ENCODE measurements at places on chromosomes 5 and 9.

DNA sequence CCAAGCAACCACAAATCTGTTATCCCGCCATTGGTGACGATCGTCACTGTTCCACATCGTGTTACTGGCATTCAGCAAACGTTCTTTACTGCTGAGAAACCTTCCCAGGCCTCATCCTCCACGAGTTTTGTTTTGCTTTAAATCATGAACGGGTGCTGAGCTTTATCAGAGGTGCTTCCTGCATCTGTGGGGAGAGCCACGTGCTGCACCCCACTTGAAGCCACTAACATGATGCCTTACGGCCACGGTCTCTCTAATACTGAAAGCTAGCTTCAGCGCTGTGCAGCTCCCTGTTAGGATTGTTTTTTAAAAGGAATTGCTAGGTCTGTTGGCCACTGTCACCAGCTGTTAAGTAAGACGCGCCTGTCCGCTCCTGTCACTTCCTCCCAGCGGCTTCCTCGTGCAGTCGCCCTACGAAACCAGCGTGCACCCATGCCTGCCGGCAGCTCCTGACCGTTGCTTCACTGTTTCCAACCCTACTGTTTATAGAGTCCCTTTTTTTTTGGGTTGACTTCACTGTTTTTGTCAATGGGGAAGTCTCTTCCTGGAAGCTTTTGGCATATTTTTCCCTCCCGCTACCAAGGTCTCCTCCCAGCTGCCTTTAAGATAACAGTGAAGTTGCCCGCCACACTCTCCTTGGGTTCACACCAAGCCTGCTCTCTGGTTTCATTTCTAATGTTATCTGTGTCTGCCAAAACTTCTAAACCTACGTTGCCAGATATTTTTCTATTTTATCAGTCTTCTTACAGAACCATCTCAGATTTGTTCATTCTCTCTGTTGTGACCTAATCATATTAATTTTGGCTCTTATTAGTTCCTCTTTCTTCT lies 20.3 kb downstream of the LPCAT1 start:
- DNase-seq: no peak

DNA sequence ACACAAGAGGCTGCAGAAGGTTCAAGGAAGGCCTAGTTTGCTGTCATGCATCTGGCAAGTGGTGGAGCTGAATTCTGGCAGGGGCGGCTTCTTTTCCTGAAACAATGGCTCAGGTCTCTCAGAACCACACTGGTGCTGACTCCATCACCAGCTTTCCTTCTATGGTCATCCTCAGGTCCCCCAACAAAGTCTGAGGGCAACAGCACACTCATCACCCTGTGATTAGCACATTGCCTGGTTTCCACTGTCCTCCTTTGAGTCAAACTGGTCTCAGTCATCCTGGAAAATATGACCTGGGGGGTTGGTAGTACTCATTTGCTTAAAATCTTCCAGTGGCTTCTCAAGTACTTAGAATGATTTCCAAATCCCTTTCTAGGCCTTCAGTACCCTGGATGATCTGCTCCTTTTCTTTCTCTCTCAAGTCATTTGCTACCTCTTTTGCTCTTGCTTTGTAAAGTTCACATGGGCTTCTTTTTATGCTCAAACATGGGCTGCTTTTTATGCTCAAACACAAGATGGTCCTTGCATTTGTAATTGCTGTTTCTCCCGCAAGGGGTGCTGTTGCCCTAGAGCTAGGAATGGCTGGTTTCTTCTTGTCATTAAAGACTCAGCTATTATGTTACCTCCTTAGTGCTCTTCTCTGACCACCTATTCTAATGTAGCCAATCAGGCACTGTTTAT lies 144.9 kb downstream of the ALDH1A1 start:
- DNase-seq: no peak

DNA sequence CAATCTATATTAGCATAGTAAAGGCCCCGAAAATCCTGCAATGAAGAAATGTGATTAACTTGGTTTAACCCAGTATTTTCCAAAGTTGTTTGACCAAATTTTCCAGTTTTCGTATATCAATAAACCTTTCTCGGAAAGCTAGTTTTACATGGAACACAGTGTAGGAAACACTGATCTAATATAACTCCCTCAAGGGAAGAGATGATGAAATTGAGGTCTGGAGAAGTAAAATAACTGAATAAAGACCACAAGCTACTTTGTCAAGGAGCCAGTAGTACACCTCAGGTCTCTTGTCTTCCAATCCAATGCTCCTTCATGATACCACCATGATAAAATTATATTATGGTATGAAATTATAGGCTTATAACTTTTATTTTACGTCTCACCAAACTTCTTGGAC lies 118.1 kb upstream of the TARS1 start:
- no peak for DNase-seq

DNA sequence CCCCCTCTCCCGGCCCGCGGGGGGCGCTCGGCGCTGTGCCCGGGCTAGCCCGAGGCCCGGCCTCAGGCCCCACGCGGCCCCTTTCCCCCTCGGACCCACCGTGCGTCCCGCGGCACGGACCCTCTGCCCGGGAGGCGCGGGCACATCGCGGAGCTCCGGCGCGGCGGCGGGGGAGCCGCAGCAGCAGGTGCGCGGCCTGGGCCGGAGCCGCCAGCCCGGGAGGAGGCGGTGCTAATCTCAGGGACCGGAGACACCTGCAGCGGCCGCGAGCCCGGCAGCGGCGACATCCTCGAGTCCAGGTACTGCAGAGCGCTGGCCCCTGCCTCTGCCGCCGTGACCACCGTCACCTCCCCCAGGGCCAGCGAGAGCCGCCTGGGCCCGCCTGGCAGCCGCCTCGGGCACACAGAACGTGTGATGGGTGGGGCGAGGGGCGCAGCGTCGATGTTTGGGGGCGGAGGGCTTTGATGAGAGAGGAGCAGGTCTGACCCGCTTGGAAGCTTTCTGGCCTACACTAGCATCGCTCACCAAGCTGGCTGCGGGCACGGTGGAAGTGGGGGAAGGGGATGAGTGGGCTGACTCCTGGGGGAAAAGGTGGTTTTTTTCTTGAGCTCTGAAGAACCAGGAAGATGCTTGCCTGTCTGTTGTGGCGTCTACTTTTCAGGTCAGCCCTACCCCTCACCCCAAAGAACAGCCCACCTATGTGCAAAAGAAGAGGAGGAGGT lies 524 bp downstream of the CYFIP2 start:
- no peak for DNase-seq

DNA sequence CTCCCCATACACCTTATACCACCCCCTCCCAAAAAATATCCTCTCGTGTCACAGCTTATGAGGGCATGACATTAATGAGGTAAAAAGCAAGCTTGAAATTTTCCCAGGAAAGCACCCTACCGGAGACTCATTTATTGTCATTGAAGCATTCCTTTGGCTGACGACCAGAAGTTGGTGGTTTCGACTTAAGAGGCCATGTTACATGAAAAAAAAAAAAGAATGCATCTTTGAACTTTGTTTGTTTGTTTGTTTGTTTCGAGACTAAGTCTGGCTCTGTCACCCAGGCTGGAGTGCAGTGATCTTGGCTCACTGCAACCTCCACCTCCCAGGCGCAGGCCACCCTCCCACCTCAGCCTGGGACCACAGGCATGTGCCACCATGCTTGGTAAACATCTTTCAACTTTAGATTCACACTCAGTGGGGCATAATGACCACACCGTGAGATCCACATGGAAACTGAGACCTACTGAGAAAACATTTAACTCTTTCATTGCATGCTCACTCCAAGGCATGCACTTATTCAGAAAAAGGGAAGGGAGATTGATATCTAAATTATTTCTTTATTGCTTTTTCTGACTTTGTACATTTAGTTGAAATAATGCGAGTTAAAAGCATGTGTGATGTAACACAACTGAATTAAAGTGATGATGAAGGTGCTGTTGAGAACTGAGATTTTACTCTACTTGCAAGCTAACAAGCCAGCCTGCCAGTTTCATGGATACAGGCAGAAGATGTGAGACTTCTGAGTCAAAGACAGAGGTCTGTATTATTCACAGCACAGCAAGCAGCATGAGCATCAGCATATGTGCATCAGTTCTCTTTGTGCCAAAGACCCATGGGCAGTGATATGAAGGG lies 5.1 kb upstream of the RAB14 start:
- DNase-seq: no peak

DNA sequence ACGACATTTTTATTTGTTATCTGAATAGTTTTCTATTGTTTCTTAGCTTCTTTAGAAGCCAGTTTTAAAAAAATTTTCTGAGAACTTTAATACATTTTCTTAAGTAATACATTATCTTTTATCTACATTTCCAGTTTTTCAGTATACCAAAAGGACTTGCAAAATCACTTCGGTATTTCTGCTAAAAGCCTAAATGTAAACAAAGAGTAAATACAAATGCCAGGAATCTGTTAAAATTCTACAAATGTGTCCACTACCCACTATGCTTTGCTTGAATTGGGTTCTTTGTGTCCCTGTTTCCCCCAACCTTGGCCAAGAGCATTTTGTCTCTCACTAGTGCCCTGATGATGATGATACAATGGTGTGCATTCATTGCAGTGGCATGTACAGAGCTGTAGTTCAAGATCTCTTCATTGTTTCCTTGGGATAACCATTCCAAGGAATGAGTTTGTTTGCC lies 611.2 kb downstream of the NR2F1-AS1 start:
- DNase-seq: no peak

DNA sequence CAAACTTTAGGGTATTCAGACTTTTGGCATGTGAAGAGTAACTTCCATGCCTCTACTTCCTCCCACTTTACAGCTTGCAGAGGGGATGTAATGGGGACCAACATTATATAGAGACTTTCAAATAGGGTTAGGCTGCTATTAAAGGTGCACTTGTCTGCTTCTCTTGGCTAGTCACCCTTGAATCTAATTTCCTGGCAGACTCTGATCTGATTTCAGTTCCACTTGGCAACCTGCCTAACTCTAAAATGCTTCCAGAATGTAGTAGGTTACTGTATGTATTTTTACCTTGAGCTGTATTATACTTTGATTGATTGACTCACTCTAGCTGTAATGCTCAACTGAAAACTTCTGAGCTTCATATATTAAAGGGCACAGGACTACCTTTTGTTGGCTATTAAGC lies 693.4 kb downstream of the KCTD16 start:
- no peak for DNase-seq
